CD8-positive, alpha-beta memory T cell (primary cell): ENCODE measurements at places on chromosomes 16 and 17. TPM values are rescaled to one million over a fixed set of nuclear protein-coding genes. Genes with fewer than 3 reads are reported as not detected.

- DNase-seq = no peak
These were observed 41.6 kb downstream of the AHSP start for GRCh38 chr16:31569360-31569717.

Gene PRSS27
- total RNA-seq = 1.3 TPM

DNA sequence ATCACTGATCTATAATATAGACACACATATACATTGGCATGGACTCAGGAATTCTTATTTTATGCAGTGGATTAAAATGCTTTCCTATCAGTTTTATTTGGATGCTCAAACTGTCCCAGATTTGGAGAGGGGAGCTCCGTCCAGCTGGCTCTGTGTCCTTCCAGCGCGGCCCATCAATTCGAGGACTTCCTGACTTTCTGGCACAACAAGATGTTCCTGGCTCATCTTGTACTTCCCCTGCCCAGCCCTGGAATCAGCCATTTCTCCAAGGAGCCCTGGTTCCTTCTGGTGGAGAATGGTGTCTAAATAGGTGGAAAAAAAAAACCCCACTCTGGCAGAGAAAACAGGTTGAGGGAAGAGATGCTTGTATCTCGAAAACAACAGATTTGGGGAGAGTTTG, 94.5 kb downstream of the CRISPLD2 start:
- no peak for DNase-seq

- no peak for DNase-seq
These were observed 26.0 kb upstream of the IRX6 start for GRCh38 chr16:55297910-55298479.
